ENCODE measurements at places on chromosomes 7 and 10.

DNA sequence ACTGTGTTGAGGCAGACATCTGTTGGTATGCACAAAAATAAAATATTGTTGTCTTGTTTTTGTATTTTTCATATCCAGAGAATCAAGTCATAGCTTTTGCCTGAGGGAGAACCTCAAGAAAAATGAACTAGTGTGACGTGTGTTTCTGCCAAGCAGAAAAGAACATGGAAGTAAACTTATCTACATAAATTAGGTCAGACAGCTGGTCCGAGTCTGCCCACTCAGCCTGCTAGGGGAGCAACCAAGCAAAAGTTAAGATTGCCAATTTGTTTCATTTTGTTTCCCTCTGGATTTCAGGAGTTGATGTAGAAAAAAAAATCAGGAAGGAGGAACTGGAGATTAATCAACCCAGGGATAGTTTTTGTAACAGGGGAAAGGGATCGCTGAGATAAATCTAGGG is 572.4 kb upstream of the LRRTM3 start:
- H3K4me3 ChIP-seq = no peak overlapping the region
- no peak overlapping the region for H3K27ac ChIP-seq
- H3K27me3 ChIP-seq = no peaks in the 10 kb centered on the region

- H3K27me3 ChIP-seq = no peaks in the 10 kb centered on the region
- no peak for DNase-seq
- H3K4me3 ChIP-seq = no peak overlapping the region
- no peak overlapping the region for H3K27ac ChIP-seq
- peaks cover 6% of the 10 kb centered on the region for H3K4me1 ChIP-seq
These were observed 1245.5 kb downstream of the GATA3 start for GRCh38 chr10:9299966-9300365.

DNA sequence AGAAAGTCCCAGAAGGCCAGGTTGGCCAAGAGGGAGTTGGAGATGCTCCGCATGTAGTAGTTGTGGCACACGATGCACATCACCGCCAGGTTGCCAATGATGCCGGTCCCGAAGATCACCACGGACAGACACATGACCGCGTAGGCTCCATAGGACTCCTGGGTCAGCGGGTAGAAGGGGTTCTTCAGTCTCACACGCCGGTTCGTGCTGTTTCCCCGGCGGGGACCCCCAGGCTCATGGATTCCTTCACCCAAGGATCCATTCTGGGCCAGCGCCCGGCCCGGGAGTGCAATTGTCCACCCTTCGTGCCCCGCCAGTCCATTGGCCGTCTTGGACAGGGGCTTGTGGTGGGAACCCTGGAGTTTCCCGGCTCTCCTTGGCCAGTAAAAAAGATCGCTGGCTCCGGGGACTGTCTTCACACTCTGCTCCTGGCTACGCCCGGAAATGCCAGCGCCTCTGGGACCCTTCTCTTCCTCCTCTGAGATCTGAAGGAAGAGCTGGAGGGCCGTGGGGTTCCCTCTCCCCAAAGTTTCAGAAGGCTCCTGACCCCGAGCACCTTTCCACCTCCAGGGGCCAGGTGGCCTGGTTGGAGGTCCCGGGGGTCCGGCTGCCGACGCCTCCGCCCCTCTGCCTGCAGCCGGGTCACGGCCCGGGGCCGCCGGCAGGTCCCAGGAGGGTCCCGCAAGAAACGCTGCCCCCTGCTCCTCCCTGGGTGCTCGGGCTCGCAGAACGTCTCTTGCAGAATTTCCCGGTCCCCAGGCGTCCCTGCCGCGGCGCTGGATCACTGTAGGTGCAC is 1.3 kb downstream of the GPR37 start:
- H3K36me3 ChIP-seq = no peaks in the 10 kb centered on the region
- no peak overlapping the region for H3K27ac ChIP-seq
- H3K27me3 ChIP-seq = no peaks in the 10 kb centered on the region
- peak overlapping the region; percentile 72 for H3K4me3 ChIP-seq

DNA sequence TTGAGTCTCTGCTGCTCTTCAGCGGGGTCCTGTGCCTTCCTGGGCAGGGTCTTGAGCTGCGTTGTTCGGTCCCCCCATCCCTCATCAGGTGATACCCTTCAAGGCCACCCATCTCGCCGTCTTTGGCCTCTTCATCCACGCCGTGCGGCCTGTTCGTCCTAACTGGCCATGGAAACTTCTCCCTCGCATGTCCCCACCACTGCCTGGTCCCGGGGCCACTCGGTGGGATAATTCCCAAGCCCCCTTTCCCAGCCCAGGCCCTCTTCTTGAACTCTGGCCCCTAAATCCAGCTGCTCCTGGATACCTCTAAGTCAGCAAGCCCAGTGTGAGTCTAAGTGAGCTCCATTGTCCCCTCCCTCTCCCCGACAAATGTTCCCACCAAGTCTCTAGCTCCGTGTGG is 74.5 kb downstream of the CAMK1D start:
- no peaks in the 10 kb centered on the region for H3K36me3 ChIP-seq
- H3K4me1 ChIP-seq = no peaks in the 10 kb centered on the region
- DNase-seq = no peak
- H3K27me3 ChIP-seq = no peaks in the 10 kb centered on the region

- no peaks in the 10 kb centered on the region for H3K36me3 ChIP-seq
- H3K27me3 ChIP-seq = no peaks in the 10 kb centered on the region
- no peak overlapping the region for H3K4me3 ChIP-seq
These were observed 71.4 kb downstream of the ELMO1 start for GRCh38 chr7:37377231-37377630.

GRCh38 chr7:77328669-77329068 is 87.5 kb downstream of the GSAP start:
- no peaks in the 10 kb centered on the region for H3K27me3 ChIP-seq
- peaks cover 54% of the 10 kb centered on the region for H3K4me1 ChIP-seq
- DNase-seq = no peak
- H3K4me3 ChIP-seq = no peak overlapping the region
- peak overlapping the region; percentile 52 for H3K27ac ChIP-seq
- no peaks in the 10 kb centered on the region for H3K36me3 ChIP-seq

- no peak for DNase-seq
- H3K4me3 ChIP-seq = no peak overlapping the region
- no peaks in the 10 kb centered on the region for H3K27me3 ChIP-seq
These were observed 177.2 kb downstream of the BUB3 start for GRCh38 chr10:123331438-123331837.

DNA sequence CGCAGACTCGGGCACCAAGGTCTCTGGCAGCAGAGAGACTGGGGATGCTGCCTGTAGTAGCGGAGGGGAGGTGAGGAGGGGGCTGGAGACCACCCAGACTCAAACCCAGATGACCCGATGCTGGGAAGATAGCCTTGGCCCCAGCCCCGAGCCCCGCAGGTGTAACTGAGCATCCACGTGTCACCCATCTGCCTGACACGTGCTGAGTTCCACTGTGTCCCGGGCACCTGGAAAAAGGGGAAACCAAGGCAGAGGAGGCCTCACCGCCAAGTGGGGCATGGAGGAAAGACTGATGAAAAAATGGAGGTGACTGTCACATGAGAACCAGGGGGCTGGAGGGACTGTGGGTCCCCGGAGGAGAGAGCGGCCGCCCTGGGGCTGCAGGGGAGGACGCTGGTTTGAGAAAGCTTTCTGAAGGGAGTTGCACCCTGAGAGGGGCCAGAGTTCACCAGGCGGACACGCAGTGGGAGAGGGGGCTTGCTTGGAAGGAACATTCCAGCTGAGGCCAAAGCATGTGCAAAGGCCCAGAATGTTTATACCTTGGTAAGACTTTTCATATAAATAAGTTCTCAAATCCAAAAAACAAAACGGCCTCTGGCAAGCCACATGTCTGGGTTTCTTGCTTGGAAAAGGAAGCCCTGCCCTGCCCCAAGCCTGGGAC is 27.4 kb upstream of the ELN start:
- H3K36me3 ChIP-seq = no peaks in the 10 kb centered on the region
- H3K27ac ChIP-seq = no peak overlapping the region
- peaks cover 14% of the 10 kb centered on the region for H3K4me1 ChIP-seq
- H3K4me3 ChIP-seq = no peak overlapping the region
- H3K27me3 ChIP-seq = no peaks in the 10 kb centered on the region
- no peak for DNase-seq

GRCh38 chr10:89120931-89121763 is 86.0 kb downstream of the CH25H start:
- no peaks in the 10 kb centered on the region for H3K36me3 ChIP-seq
- no peak for DNase-seq
- H3K4me1 ChIP-seq = no peaks in the 10 kb centered on the region
- H3K27ac ChIP-seq = no peak overlapping the region

- no peaks in the 10 kb centered on the region for H3K27me3 ChIP-seq
- no peaks in the 10 kb centered on the region for H3K36me3 ChIP-seq
- peak; percentile 73 for DNase-seq
- H3K27ac ChIP-seq = peak overlapping the region; percentile 50
These were observed 151.0 kb downstream of the PLPP4 start for GRCh38 chr10:120607710-120608703.

DNA sequence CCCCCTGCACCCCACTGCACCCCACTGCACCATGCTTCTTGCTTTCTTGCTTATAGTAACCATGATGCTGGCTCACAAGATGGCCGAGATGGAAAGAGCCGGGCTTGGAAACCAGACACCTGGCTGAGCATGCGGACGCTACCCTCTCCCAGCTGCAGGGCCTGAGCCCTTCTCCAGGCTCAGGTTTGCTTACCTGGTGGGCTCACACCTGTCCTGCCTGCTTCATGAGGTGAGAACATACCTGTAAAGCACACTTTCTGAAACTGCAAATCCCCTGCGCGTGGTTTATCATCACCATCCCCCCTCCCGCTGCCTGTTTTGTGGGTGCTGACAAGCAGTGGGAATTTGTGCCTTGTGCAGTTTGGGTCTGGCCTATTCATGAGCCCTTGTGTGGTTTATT is 302.7 kb downstream of the GLRX3 start:
- H3K27me3 ChIP-seq = no peaks in the 10 kb centered on the region
- DNase-seq = no peak
- no peak overlapping the region for H3K27ac ChIP-seq
- no peaks in the 10 kb centered on the region for H3K36me3 ChIP-seq
- H3K4me3 ChIP-seq = no peak overlapping the region

DNA sequence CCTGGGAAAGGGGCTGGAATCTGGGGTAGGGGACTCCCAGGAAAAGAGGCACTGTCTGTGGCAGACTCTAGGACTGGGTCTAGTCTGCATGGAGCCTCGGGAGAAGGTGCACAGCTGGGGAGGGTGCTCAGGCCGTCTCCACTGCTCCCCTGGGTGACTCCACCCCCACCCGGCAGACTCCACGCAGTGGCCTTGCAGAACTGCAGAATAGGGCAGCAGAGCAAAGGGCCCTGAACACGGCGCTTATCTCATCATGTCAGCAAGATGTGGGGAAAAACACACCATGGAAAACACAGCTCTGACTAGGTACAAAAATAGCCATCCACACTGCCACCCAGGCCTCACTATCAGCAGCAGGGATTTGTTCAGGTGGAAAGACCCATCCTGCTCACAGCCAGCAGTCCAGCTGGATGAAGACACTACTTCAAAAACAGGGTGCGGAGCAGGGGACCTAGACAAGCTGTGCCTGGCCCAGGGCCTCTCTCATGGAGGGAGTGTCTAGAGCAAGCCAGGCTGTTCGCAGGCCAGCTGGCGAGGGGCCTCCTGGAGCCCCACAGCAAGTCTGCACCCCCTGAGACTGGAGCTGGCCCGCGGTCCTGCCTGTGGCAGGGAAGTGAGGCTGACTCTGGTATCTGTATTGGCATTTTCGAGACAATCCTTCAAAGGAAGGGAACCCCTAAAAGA is 11.7 kb downstream of the MAT1A start:
- H3K4me3 ChIP-seq = no peak overlapping the region
- H3K36me3 ChIP-seq = no peaks in the 10 kb centered on the region
- H3K4me1 ChIP-seq = no peaks in the 10 kb centered on the region
- H3K27ac ChIP-seq = no peak overlapping the region

- no peak overlapping the region for H3K27ac ChIP-seq
- H3K36me3 ChIP-seq = no peaks in the 10 kb centered on the region
- no peak for DNase-seq
- no peaks in the 10 kb centered on the region for H3K27me3 ChIP-seq
- no peak overlapping the region for H3K4me3 ChIP-seq
These were observed 226.4 kb upstream of the HABP2 start for GRCh38 chr10:113326160-113327111.

DNA sequence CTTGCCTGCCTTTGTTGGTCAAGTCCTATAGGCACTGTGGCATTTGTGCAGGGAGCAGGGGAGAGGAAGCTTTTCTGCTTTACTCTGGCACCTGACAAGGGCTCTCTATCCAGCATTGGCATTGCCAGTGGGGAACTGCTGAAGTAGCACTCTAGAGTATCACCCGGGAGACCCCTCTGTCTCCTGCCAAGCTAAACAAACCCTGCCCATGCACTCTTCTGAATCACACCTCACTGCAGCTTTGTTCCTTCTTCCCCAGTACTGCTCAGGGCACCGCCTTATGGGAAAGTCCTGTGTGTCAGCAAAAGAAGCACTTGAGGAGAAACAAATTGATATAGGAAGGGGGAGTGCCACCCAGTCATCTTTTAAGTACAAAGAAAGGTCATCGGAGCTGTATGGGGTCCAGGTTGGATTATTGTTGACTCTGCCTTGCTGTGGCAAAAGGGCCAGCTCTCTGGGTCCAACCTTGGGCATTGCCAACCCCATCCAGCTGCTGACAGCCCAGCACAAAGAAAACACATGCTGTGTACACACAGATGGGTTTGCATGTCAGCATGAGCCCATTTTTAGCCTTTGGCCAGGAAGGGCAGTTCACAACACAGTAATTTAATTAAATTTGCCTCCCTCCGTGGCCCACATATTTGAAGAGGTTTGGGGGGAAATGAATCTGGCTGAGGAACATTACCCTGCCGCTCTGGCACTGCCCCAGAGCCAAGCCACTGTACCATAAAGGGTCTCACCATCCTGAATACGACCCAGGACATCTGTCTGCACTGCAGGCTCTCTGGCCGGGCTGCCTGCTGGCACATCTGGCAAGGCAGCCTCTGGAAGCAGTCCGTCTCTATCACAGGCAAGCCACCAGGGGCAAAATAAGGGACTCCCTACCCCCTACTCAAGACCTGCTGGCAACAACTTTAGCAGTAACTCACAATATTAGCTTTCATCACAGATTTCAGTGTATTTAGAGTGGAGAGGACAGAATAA is 13.1 kb downstream of the LRRC4 start:
- H3K27me3 ChIP-seq = no peaks in the 10 kb centered on the region
- no peak for DNase-seq
- H3K27ac ChIP-seq = no peak overlapping the region
- 0 out of 2 replicates have a peak, but pooled peaks cover 9% of the 10 kb centered on the region for H3K36me3 ChIP-seq

DNA sequence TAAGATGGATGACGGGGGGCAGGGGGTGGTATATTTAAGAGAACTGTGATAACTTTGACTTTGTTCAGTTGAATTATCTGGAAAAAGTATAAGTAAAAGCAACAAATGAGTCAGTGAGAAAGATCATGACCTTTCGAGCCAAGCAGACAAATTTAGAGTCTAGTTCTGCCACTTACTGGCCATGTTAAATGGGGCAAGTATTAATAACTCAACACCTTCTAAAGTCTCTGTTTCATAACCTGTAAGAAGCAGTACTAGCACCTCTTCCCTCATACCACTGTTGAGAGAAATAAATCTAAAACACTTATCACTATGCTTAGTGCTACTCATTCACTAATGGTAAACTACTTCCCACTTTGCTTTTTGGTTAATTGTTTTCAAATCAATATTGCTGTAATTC is 604.4 kb upstream of the LRRN3 start:
- H3K4me1 ChIP-seq = no peaks in the 10 kb centered on the region
- no peak for DNase-seq
- H3K27ac ChIP-seq = no peak overlapping the region

All from MM.1S (cell line).